Activated CD8-positive, alpha-beta memory T cell treated with anti-CD3 and anti-CD28 coated beads for 1 hour (primary cell): ENCODE measurements at places on chromosomes 13 and 19.

DNA sequence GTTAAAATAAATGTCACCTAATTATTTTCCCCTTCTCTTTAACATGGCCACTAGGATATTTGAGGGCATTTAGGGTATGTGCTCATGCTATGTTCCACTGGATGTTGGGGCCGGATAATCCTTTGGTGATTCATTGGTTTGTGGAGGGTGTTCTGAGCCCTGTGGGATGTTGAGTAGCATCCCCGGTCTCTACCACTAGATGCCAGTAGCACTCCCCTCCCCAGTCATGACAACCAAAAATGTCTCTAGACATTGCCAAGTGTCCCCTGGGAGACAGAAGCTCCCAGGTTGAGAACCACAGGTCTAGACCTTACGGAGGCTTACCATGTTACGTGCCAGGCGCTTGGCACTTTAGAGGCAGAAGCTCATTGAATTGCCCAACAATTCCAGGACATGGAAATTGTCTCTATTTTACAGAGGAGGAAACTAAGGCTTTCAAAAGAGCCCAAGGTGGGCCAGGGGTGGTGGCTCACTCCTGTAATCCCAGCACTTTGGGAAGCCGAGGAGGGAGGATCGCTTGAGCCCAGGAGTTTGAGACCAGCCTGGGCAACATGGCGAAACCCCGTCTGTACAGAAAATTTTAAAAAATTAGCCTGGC, 14.1 kb downstream of the SHANK1 start:
- peak; percentile 11 for DNase-seq

- DNase-seq, result no peak
These were observed 543.6 kb downstream of the RFC3 start for GRCh38 chr13:34361560-34361959.

DNA sequence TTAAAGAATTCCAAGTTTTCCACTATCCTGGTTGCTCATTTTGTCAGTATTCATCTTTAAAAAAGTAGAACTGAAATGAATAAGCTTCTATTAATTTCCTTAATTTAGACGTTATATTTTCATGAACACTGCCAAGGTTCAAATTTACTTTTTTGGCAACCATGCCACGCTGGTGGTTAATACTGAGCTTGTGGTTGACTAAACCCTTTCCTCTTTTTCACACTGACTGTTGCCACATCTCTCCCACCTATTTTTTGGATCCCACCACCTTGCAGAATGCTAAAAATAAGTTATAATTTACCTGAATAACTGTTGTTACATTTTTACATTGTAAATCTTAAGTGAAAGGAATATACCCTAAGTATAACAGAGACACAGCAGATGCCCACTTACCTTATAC, 45.0 kb downstream of the FLT3 start:
- no peak for DNase-seq

DNA sequence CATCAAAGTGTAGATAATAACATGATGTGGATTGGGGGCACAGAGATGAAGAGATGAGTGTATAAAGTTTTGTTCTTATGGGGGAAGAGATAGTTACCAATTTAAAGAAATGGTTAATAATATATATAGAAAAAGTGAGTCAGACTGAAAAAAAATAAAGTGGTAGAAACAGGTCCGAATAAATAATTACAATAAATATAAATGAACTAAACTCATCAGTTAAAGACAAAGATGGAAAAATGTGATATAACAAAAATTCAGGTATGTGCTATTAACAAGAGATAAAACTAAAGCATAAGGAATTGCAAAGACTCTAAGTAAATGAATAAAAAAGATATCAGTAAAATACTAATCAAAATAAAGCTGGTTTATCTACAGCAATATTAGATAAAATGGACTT, 61.1 kb upstream of the KPNA3 start:
- DNase-seq, result no peak

DNA sequence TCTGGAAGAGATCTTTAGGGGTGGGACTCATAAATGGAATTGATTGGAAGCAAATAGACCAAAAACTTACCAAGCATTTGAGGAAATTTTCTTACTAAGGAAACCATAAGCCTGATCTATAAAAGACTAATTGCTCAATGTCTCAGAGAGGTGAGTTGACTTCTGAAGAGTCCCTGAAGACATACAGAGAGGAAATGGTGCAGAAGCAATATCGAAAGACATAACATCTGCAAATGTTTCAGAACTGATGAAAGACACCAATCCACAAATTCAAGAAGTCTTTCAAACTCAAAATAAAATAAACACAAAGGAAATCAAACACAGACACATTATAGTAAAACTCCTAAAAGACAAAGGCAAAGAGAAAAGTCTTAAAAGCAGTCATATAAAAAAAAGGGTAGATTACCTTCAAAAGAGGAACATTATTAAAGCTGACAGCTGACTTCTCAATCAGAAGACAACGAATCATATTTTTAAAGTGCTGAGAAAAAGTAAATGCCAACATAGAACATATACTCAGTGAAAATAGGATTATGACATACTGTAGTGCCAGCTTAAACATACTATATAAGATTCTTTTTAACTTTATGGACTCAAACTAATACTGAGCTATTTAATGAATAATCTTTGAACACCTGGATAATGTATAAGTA, 45.4 kb upstream of the CALM3 start:
- DNase-seq, result no peak

DNA sequence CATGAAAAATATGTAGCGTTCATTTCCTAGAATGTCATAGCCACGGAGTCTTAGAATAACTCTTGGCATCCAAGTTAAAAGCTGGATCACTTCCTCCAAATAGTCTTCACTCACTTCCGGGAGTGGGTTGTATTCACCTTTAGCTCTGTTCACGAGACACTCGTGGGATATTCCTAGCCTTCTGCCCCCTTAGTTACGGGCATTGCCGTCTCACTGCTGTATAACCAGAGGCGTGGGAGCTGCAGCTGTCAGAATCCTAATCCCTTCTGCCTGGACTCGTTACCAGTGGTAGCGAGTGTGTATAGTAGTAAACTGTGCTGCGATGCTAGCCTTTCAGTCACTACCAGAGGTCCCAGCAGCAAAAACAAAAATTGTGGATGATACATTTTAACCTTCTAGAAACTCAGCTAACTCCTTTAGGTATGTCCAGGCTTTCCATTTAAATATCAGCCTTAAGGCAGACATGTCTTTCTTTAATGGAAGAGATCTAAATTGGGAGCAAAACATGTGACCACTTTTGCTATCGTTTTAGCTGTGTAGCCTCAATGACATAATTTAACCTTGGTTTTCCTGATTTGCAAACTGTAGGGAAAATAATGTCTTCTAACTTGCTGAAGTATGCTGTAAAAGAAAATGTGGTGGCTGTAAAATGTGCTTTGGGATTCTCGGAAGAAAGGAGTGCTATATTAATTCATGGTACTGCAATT, 34.1 kb downstream of the ERCC5 start:
- no peak for DNase-seq

GRCh38 chr13:113732176-113732960, 26.7 kb upstream of the TMEM255B start:
- DNase-seq, result no peak

DNA sequence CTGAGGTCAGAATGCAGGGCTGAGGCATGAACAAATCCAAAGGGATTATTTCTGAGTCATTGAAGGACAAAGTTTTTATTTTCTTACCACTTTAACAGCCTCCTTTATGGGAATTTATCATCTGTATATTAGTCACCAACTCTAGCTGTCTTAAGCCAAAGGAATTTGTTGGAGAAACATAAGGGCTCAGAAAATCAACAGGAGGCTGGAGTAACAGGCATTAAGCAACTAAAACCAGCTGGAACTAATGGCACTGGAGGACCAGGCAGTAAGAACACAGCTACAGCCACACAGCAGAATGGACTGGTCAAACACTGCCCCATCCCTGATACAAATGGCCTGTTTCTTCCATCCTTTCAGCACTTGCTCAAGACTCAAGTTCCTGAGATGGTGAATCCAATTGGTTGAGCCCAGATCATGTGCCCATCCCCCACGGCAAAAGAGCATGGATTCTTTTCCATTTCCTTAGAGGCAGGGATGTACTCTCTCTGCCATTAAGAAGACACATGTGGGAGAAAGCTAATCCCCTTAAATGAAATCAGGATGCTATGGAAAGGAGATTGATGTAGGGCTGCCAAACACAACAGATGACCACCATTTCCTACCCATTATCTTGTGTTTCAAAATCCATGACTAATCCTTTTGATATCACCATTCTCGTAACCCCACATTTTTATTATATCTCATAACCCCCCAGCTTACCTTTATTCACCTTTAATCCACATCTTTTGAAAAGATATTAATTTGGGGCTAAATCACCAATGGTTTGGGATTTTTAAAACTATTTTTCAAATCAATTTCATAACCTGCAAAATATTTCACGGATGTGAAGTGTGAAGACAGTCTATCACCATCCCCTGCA, 157.0 kb upstream of the FNDC3A start:
- DNase-seq, result no peak

- no peak for DNase-seq
These were observed 7.9 kb downstream of the DCAF15 start for GRCh38 chr19:13959962-13960862.

DNA sequence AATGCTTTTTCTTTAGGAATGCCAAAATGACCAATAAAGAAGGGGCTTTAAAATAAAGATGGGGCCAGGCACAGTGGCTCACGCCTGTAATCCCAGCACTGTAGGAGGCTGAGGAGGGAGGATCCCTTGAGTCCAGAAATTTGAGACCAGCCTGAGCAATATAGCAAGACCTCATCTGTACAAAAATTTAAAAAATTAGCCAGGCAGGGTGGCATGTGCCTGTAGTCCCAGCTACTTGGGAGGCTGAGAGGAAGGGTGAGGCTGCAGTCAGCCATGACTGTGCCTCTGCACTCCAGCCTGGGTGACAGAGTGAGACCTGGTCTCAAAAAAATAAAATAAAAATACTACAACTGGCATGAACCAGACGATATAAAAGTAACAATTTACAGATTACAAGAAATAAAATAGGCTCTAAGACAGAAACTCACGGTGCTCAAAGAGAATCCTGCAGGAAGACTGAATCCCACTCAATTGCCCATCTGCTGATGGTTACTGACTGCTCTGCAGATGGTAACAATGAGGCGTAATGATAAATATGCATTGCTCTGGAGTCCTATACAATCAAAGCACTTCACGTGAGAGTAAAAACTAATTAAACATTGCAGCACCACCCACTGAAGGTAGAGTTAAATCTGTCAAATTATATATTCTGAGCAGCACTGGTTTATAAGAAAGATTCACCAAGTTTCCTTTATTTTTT, 93.2 kb downstream of the LHFPL6 start:
- no peak for DNase-seq

GRCh38 chr19:40245506-40246128, 19.1 kb upstream of the CCNP start:
- no peak for DNase-seq
